T-helper 17 cell (primary cell): ENCODE measurements at places on chromosomes 5 and 9.
A peak's percentile ranks its signal among the peaks of the same experiment; 100 is the strongest.

- peaks cover 8% of the 10 kb centered on the region for H3K4me1 ChIP-seq
- peaks cover 41% of the 10 kb centered on the region for H3K27me3 ChIP-seq
- H3K27ac ChIP-seq, result no peak overlapping the region
- peak overlapping the region; percentile 82 for H3K4me3 ChIP-seq
- peaks cover 5% of the 10 kb centered on the region for H3K36me3 ChIP-seq
Measured at GRCh38 chr9:131097126-131097947, 1.0 kb downstream of the AIF1L start.

DNA sequence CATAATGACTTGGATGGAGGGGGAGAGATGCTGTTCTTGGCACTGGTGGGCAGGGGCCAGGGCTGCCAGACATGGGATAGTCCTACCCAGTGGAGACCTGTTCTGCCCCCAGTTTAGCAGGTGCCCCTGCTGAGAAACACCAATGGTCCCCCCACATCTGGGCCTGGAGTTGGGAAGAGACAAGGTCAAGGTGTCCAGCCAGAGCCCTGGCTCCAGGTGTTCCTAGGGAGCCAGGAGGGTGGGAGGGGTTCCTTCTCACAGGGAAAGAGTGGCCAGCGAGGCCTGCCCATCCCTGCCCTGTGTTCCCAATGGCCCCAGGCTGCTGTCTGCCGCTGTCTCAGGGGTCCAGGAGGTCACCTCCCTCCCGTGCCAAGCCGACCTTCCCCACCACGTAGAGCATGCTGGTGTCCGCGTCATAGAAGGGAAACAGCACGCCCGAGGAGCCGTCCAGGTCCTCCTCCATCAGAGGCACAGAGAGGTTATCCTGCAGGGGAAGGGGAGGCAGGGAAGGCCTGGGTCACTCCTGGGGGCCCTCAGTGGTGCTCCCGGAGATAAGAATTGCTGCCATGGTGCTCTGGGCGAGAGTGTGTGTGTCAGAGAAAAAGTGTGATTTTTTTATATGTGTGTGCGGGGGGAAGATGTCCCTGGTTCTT lies 11.7 kb upstream of the TRIM14 start:
- no peak overlapping the region for H3K4me3 ChIP-seq
- H3K4me1 ChIP-seq, result peaks cover 16% of the 10 kb centered on the region
- DNase-seq, result no peak
- peaks cover 2% of the 10 kb centered on the region for H3K36me3 ChIP-seq
- H3K27me3 ChIP-seq, result no peaks in the 10 kb centered on the region

DNA sequence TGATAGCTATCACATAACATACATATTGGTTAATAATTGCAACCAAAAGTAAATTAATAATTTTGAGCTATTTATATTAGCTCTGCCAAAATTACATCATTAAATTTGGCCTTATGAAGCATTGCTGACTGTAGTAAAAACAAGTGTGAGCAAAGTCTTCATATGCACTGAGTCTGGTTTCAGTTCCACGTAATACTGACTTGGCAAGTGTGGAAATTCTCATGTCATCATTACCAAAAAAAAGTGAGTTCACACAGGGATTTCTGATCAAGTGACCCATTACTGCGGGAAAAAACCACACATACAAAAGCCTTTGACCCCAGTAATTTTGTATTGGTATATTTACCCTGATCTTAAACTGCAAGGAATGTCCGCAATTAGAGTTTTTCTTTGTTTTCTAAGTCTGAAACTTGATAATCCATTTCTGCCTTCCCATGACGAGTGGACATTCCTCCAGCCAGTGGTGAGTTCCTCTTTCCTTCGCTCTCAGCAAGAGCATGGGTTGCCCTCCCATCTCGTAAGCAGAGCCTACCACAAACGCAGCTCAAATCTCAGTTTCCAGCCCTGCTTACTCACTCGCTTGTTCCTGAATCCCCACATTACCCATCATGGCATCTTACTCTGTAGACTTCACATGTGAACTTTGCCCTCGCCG lies 220.2 kb upstream of the DMRT1 start:
- H3K4me3 ChIP-seq, result peak overlapping the region; percentile 25
- H3K27me3 ChIP-seq, result peaks cover 10% of the 10 kb centered on the region
- H3K27ac ChIP-seq, result no peak overlapping the region
- peaks cover 2% of the 10 kb centered on the region for H3K4me1 ChIP-seq
- no peaks in the 10 kb centered on the region for H3K36me3 ChIP-seq

- H3K27me3 ChIP-seq, result peaks cover 19% of the 10 kb centered on the region
- H3K4me3 ChIP-seq, result no peak overlapping the region
- H3K4me1 ChIP-seq, result peaks cover 2% of the 10 kb centered on the region
- DNase-seq, result no peak
- H3K36me3 ChIP-seq, result no peaks in the 10 kb centered on the region
Measured at GRCh38 chr5:178832618-178833201, 27.0 kb upstream of the ZNF354B start.

DNA sequence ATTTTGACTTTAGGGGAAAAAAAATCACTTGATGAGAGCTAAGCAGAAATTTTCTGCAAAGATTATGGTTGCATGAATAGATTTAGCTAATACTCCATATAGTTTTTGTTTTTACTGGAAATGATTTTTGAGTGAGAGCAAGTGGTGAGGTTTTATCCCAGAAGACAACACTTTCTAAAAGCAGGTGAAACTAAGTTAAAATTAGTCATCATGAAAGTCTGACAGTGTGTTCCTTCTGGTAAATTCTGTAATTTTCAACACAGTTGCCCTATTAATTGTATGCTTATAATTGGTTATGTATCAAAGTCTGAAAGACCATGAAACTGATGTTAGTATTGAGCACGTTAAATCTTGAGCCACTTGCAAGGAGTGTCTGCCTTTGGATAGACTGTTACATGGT lies 91.5 kb downstream of the SMARCA2 start:
- no peak overlapping the region for H3K4me3 ChIP-seq
- no peak overlapping the region for H3K27ac ChIP-seq
- H3K36me3 ChIP-seq, result peaks cover 17% of the 10 kb centered on the region
- no peak for DNase-seq

DNA sequence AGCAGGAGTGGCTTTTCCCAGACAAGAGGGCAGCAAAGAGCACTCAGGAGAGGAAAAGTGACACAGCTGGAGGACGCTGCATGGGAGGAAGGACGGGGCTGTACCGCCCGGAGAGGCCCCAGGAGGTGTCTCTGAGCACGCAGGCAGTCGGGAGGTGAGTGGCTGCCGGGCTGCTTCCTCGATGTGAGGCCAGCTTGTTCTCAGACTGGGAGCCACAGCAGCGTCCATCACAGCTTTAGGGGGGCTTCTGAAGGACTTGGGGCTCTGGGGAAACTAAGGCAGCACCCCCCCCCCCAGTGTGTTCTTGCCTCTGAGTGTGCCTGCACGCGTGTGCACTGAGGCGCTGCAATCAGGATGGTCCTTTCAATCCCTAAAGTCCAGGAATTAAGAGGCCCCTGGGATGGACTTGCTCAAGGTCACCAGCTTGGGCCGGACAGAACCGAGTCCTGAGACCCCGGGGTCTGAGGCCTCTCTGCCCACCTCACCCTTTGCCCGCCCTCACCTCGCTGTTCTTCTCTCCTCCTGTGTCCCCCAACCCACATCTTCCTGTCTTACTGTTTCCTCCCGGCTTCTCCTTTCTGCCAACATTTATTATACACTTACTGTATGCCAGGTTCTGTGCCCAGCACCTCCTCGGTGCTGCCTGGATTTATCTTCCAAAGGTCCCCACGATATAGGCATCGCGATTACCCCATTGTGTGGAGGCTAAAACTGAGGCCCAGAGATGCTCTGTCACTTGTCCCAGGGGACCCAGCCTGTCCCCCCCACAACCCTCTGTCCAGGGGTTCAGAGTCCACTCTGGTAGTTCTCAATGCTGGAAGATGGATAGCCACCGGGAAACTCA lies 32.9 kb downstream of the FAM163B start:
- H3K4me3 ChIP-seq, result no peak overlapping the region
- H3K4me1 ChIP-seq, result peaks cover 4% of the 10 kb centered on the region
- peaks cover 7% of the 10 kb centered on the region for H3K36me3 ChIP-seq
- no peak overlapping the region for H3K27ac ChIP-seq

DNA sequence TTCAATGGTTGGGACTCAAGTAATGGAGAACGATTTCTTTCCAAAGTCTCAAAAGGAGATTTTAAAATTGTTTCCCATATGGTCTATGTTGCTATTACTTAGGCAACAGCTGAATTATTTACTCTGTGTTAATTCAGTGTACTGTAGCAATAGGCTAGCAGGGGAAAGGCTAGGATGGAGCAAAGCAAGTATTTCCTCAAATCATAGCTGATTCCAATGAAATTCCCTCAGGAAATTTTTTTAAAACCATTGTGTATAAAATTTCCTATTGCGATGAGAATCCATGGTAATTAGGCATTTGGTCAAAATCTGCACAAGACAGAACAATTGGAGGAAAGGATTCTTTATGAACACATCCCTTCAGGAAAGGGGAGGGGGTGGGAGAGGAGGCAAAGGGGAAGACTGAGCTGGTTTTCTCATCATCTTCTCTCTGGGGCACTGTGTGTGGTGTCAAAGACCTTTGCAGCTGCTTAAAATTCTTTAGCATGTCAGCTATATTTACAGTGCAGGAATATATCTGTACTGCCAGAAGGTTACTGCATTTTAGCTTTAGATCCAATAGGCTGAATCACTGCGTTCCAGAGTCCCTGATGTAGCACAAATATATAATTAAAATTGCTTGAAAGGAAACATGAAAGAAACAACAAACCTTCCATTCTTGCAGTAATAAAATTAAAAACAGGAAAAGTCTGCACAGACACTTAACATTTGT lies 95.3 kb downstream of the ZNF608 start:
- H3K4me3 ChIP-seq, result peak overlapping the region; percentile 72
- peaks cover 16% of the 10 kb centered on the region for H3K4me1 ChIP-seq
- peaks cover 12% of the 10 kb centered on the region for H3K27me3 ChIP-seq
- no peak for DNase-seq
- H3K27ac ChIP-seq, result no peak overlapping the region

GRCh38 chr5:4082966-4083564 lies 487.4 kb downstream of the IRX1 start:
- no peaks in the 10 kb centered on the region for H3K27me3 ChIP-seq
- no peak for DNase-seq
- no peaks in the 10 kb centered on the region for H3K4me1 ChIP-seq

DNA sequence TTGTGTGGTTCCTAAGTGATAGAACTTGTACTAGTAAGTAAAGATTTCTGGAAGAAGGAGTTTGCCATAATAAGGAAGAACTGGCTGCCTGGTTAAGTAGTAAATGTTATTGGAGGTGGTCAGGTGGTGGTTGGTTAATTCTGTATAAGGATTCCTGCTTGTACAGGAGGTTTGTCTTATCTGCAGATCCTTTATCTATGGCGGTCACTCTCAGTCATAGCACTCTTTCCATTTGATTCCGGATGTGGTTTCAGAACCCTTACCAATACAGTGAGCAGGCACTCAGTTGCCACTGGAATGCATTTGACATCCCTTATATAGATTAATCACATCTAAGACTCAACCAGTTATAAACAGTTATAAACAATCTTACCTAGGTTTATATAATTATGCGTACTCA lies 50.3 kb downstream of the RAD50 start:
- H3K4me1 ChIP-seq, result peaks cover 2% of the 10 kb centered on the region
- H3K36me3 ChIP-seq, result peaks cover 11% of the 10 kb centered on the region
